ENCODE measurements at places on chromosomes 2 and 18.

GRCh38 chr2:73033142-73033765, 38.3 kb downstream of the SFXN5 start:
- no peak for DNase-seq

GRCh38 chr2:206149330-206149729, 9.9 kb downstream of the NDUFS1 start:
- no peak for DNase-seq

DNA sequence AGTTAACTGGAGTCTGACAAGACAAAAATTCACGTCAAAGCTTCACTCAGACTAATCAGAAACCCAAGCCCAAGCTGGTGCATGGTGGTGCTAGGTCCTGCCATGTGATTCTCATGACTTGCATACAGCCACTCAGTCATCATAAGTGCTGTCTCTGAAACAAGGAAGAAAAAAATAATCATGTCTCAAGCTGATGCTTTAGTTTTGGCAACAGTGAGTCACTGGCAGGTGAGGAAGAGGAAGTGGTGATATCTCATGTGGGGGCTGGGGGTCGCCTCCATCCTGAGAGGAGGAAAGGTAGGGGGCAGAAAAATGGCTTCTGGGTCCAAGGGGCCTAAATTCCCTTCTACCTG, 136.3 kb downstream of the TMEM163 start:
- no peak for DNase-seq

DNA sequence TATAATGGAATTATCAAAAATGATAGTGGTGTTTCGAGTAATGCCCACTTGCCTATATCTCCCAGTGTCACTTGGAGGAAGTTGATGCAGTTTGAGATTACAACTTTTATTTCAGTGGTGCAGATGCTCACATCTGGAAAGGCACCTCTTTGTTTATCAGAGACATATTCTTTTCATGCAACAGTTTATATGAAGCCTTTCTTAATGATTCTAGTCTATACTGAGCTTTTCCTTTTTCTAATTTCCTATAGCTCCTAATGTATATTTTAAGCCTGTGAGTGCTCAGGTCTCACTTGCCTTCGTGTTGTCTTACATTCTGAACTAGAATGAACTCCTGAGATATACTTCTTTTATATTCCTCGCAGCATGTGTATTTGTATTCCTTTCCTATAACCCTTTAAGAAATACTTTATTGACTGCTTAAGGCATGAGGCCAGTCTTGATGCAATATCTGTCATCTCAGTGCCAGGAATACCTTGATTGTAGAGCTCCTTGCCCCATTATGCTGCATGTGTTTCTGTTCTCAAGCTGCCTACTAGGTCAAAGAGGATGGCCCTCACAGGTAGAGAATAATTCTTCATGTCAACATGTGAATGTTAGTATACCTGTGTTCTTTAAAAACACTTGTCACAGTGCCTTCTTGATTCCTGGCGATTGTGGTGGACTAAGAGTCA, 52.6 kb downstream of the VRK2 start:
- no peak for DNase-seq

DNA sequence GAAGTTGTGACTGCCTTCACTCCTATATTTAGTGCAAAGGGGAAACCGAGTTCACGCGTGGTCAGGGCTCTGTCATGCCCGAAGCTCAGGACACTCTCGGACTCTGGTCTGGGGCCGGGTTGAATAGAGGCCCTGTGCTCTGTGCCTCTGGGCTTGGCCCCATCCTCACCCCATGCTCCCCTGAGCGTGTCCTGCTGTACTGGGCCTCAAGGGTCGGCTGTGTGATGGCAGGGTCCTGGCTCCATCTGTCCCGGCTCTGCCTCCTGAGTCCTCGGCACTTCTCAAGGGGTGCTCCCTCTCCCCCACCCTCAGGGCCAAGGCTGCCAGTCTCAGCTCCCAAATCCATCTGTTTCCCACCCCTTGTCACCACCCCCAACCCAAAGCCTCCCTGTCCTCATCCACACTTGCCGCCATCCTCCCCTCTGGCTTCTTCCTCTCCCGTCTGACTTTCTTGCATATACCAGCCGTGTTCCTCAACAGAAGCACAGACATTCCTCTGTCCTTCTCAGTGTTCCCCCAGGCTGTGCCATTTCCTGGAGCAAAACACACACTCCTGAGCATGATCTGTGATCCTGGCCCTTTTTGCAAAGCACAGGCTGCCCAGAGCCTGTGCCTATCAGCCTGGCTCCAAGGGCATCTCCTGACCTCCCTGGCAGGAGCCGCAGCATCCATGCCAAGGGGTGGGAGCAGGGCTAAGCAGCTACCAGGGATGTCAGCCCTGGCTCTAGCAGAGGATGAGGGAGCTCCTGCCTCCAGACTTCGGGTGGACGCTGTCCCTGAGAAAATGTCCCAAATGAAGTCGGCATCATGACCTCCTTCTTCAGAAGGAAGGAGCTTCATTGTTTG, 64.2 kb upstream of the OTOS start:
- DNase-seq, result no peak

GRCh38 chr2:193965263-193965662, 1691.8 kb upstream of the SLC39A10 start:
- DNase-seq, result no peak

DNA sequence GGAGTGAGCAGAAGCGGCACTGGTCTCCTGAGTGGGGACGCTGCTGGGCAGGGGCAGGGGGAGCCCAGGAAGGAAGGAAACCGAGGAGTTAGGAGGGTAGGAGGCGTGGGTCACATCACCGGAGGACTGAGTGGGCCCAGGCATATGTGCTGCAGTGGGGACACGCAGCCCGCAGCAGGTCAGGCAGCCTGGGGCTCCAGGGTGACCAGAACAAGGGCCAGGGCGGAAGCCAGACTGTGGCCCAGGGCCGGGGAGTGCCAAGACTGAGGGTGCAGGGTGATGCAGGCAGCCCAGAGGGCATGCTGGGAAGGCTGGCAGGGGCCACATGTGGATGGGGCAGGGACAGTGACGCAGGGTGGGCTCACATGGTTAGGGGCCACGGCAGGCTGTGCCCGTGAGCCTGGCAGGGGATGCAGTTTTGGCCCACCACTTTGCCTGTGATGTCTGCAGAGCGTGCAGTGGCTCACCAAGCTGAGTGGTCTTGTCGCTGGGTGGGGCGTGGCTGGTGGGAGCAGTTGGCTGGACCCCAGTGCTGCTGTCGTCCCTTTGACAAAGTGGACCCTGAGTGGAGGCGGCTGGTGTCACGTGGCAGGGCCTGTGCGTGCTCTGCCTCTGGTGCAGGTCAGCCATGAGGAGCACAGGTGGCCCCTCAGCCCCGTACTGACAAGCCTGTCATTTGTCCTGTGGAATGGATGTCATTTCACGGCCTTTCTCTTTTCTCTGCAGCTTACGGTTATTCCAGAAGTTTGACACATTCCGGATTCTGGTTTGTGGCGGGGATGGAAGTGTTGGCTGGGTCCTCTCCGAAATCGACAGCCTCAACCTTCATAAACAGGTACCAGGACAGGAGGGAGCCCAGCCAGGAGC, 87.1 kb downstream of the DGKD start:
- DNase-seq, result no peak

- peak; percentile 14 for DNase-seq
Measured at GRCh38 chr18:62606106-62606505, 83.3 kb downstream of the ZCCHC2 start.

Data from fibroblast of skin of abdomen (primary cell).